ENCODE measurements at places on chromosomes 13 and 19. TPM values are rescaled to one million over a fixed set of nuclear protein-coding genes. Genes with fewer than 3 reads are reported as not detected.

The WDR87 gene
- total RNA-seq: not detected

The TSSK6 gene
- total RNA-seq: 3.1 TPM

The NLRP4 gene
- not detected for total RNA-seq

The GNG14 gene
- not detected for total RNA-seq

The FGF22 gene
- total RNA-seq: not detected

The LHB gene
- not detected for total RNA-seq

The SPACA4 gene
- total RNA-seq: not detected

The LILRB1 gene
- total RNA-seq: not detected

The PPM1N gene
- 1.4 TPM for total RNA-seq

The RRAS gene
- total RNA-seq: 12.0 TPM

The SYCN gene
- not detected for total RNA-seq

The CDX2 gene
- not detected for total RNA-seq

The ADM5 gene
- total RNA-seq: 3.9 TPM

The ARHGAP45 gene
- 471 TPM for total RNA-seq
